ENCODE measurements at places on chromosomes 16 and 17.

- no peak for DNase-seq
These were observed 13.4 kb downstream of the ITPRIPL2 start for GRCh38 chr16:19127205-19127604.

DNA sequence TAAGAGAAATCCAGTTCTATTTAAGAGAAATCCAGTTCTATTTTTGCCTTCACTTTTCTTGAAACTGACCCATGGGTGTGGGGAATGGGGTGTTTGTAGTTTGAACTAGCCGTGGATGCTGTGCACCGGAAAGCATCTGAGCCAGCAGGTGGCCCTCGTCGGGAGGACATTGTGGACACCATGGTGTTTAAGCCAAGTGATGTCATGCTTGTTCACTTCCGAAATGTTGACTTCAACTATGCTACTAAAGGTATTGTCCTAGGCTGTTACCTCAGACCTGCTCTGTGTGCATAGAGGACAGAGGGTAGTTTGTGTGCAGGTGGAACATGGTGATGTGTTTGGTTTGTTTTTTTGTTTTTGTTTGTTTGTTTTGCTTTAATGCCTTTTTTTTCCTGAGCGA lies 3.3 kb downstream of the ATXN2L start:
- DNase-seq, result no peak

- DNase-seq, result no peak
These were observed 86.1 kb upstream of the HSBP1 start for GRCh38 chr16:83721676-83722075.

DNA sequence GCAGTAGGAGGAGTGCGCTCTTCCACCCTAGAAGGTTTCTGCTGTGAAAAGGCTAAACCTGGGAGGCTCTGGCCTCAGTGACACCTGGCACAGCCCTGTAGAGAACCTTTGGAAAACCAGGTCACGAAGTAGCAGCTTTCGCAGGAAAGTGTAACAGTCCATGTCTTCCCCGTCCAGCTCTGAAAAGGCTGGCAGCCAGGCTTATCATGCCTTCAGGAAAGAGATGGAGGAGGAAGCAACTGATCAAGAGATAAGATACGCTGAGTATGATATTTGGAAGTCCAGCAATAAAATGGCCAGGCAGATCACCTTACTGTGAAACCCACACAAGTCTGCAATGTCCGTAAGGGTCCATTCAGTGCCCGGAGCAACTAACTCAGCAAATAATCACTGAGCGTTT lies 22.3 kb downstream of the TUBD1 start:
- no peak for DNase-seq

GRCh38 chr16:57903656-57904055 lies 67.3 kb downstream of the CNGB1 start:
- DNase-seq, result no peak

DNA sequence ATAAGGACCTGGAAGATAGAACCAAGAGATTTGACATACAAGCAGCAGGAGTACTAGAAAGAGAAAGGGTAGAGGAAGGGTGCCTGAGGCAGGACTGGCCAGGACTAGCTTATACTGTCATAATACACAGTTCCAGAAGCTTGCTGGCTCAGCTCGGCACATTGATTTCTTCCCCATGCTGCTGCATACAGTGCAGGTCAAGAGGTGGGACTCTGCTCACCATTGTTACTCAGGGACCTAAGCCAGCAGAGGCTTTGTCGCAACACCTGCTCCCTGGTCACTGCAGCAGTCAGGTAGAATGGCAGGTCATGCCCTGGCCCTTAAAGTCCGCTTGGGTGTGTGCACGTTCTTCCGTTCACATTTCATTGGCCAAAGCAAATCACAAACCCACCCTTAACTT lies 32.8 kb downstream of the LDHD start:
- DNase-seq, result no peak

DNA sequence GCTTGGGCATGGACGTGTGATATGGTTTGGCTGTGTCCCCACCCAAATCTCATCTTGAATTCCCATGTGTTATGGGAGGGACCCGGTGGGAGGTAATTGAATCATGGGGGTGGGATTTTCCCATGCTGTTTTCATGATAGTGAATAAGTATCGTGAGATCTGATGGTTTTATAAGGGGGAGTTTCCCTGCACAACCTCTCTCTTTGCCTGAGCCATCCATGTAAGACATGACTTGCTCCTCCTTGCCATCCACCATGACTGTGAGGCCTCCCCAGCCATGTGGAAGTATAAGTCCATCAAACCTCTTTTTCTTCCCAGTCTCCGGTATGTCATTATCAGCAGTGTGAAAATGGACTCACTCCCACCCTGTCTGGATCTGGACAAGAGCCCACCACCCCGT lies 393.4 kb downstream of the SEC14L1 start:
- DNase-seq, result no peak

GRCh38 chr17:66425756-66426396 lies 123.5 kb downstream of the PRKCA start:
- DNase-seq, result no peak

All from caudate nucleus (tissue), 63 donors.